Right hindlimb (tissue), 1 donor: ENCODE measurements at places on chromosomes 1 and 21.
A peak's percentile ranks its signal among the peaks of the same experiment; 100 is the strongest.

- DNase-seq = no peak
Measured at GRCh38 chr1:112807999-112808398, 92.9 kb upstream of the PPM1J start.

DNA sequence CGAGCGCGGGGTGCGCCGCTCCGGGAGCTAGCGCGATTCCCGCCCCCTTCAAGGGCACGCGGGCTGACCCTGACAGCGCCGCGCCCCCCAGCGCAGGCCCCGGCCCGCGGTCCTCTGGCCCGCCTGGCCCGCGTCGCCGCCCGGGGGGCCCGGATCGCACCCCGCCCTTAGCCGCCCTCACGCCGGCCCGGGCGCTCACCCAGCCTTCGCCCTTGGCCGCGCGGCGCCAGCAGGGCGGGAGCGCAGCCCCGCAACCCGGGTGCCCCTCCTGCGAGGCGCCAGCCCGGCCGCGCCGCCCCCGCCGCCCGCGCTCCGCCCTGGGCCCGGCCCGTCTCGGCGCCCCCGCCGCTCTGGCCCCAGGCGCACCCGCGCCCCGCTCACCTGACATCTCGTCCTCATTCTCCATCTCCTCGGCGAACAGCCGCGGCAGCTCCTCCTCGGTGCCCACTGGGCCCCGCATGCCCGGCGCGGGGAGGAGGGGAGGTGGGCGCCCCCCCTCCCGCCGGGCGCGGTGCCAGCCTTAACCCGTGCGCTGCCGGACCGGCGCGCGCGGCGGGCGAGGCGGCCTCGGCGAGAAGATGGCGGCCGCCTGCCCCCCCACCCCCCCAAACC lies 451 bp downstream of the CHD5 start:
- no peak for DNase-seq

- DNase-seq = peak; percentile 66
Measured at GRCh38 chr1:178371235-178371634, 125.5 kb downstream of the CLEC20A start.

GRCh38 chr1:159228554-159228953 lies 23.9 kb downstream of the ACKR1 start:
- no peak for DNase-seq

DNA sequence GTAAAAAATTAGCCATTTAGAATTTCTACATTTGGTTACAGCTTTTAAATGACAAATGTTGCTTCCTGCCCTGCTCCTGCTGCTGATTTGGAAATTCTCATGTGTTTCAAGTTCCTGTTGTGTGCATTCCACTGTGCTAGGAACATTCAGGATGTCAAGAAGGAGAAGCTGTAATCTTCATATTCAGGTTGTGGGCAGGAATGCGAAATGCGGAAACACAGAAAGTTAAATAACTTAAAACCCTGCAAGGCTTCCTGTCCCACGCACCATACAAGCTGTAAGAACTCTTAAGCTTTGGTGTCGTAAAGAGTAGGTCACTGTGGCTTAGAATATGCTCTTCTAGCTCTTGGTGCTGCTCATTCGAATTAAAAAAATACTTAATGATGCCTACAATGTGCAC lies 52.6 kb downstream of the S100B start:
- no peak for DNase-seq
